ENCODE measurements at places on chromosomes 13 and 19.

- peak; percentile 30 for DNase-seq
Measured at GRCh38 chr13:40963927-40964326, 55.2 kb downstream of the ELF1 start.

- DNase-seq = no peak
Measured at GRCh38 chr19:5948752-5949564, 29.0 kb downstream of the RANBP3 start.

DNA sequence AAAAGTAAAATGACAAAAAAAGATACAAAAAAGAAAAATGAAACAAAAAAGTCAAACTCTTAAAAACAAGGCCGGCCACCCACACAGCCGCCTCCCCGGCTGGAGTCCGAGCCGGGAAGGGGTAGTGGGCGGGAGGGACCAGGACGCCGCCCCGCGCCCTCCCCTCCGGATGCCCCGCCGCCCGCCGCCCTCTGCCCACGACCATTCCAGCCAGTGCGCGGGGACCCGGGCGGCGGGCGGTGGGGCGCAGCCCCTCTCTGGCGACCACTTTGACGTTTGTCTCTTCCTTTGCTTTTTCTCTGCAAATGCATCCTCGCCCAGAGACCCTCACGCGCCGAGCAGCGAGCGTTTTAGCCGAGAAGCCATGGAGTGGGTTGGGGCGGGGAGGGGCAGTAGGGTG is 28.6 kb downstream of the ZBTB7A start:
- DNase-seq = no peak

DNA sequence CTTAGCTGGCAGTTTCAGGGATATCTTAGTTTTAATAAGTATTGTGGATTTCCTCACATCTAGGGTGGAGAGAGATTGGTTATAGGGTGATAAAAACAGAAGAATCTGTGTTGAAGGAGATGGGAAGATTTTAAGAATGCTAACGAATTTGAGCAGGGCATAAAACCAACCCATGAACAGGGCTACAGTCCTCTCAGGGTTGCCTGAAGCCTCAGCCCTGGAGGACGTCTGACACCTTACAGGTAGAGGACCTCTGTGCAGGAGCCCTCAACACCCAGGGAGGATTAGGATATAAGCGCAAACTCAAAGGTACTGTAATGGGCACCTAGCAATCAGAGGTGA is 461 bp upstream of the WASF3 start:
- DNase-seq = no peak

DNA sequence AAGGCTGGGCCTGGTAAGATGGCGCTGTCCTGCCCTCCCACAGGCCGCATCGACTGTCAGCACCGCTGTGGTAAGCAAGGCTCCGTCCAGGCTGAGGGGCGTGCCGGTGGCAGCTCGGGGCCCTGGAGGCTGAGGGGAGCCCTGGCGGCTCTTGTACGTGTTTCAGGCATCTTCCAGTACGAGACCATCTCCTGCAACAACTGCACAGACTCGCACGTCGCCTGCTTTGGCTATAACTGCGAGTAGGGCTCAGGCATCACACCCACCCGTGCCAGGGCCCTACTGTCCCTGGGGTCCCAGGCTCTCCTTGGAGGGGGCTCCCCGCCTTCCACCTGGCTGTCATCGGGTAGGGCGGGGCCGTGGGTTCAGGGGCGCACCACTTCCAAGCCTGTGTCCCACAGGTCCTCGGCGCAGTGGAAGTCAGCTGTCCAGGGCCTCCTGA is 1.2 kb downstream of the IZUMO4 start:
- no peak for DNase-seq
